Astrocyte (in vitro differentiated cells and primary cell): ENCODE measurements at places on chromosomes 6 and 20. TPM values are rescaled to one million over a fixed set of nuclear protein-coding genes. Genes with fewer than 3 reads are reported as not detected.

DNA sequence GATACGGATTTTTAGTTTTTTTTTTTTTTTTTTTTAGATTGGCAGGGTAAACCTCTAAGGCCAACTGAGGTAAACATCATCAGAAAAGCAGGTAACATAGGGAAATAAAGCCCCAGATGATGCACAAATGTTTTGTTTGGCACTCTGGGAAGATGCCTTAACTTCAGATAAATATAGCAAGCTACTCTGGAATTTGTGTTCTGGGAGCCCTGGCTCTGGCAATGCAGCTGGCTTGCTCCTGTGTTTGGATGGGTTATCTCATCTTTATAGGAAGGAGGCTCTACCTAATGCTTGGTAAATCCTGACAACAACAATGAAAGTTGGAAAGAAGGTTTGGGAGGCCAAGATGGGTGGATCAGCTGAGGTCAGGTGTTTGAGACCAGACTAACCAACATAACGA is 77.4 kb downstream of the GFOD1 start:
- peaks cover 14% of the 10 kb centered on the region for H3K4me1 ChIP-seq
- no peaks in the 10 kb centered on the region for H3K27me3 ChIP-seq
- H3K27ac ChIP-seq = no peak overlapping the region
- DNase-seq = peak; percentile 63

DNA sequence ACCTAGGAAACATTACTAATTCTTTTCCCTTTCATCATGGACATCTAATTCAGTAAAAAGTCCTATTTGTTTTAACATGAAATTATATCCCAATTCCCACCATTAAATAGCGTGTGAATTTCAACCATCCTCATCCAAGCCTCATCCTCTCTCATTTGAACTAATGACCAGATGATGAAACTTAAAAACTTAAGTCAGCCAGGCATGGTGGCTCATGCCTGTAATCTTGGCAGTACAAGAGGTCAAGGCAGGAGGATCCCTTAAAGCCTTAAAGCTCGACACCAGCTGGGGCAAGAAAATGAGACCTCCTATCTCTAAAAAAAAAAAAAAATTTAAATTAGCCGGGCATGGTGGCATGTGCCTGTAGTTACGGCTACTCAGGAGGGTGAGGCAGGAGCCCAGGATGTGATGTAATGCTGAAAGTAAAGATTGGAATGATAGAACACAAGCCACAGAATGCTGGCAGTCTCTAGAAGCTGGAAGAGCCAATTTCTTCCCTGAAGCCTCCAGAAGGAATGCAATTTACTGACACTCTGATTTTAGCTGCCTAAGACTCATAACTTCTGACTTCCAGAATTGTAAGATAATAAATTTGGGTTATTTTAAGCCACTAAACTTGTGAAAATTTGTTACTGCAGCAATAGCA is 27.1 kb upstream of the HAO1 start:
- no peak overlapping the region for H3K4me3 ChIP-seq
- no peaks in the 10 kb centered on the region for H3K36me3 ChIP-seq
- H3K27me3 ChIP-seq = no peaks in the 10 kb centered on the region
- peak; percentile 83 for DNase-seq
- H3K4me1 ChIP-seq = peaks cover 2% of the 10 kb centered on the region

- no peak overlapping the region for H3K4me3 ChIP-seq
- DNase-seq = no peak
- H3K27me3 ChIP-seq = no peaks in the 10 kb centered on the region
These were observed 104.8 kb upstream of the ZNF217 start for GRCh38 chr20:53698371-53698978.

DNA sequence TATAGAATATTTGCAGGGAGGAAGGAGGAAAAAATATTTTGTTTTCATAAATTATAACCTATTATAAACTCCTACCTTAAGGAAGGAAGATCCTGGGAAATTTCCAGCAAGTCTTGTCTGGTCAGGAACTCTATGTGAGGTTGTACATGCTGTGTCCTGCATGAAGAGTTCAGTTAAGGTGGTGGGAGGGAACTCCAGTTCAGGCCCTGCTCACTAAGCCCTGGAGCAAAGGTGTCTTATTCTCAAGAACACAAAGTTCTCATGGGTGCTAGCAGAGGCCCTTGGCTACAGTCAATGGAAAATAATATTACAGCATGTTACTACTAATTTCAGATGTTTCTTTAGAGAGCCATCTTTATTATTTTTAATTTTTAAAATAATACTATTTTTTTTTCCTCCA is 3.8 kb upstream of the OGFRL1 start:
- no peak for DNase-seq
- no peaks in the 10 kb centered on the region for H3K36me3 ChIP-seq
- H3K4me3 ChIP-seq = no peak overlapping the region
- no peak overlapping the region for H3K27ac ChIP-seq
- H3K4me1 ChIP-seq = peaks cover 9% of the 10 kb centered on the region
- no peaks in the 10 kb centered on the region for H3K27me3 ChIP-seq

- peak; percentile 69 for DNase-seq
- no peaks in the 10 kb centered on the region for H3K27me3 ChIP-seq
- H3K36me3 ChIP-seq = no peaks in the 10 kb centered on the region
- no peaks in the 10 kb centered on the region for H3K4me1 ChIP-seq
These were observed 29.8 kb downstream of the ARHGAP40 start for GRCh38 chr20:38631155-38632022.

GRCh38 chr20:8457978-8458377 is 325.9 kb downstream of the PLCB1 start:
- no peak for DNase-seq
- no peaks in the 10 kb centered on the region for H3K4me1 ChIP-seq
- no peak overlapping the region for H3K27ac ChIP-seq
- H3K36me3 ChIP-seq = no peaks in the 10 kb centered on the region

Gene TRDN
- not detected in 2 replicates for total RNA-seq

Gene SYCP2
- total RNA-seq = 0.27 and 0.72 TPM in 2 replicates

Gene RAB22A
- total RNA-seq = 16.6 and 18.8 TPM in 2 replicates

Gene CLIC5
- 0.14 and 0.32 TPM in 2 replicates for total RNA-seq

Gene HEY2
- total RNA-seq = 1.0 and 2.4 TPM in 2 replicates

Gene WFDC10B
- total RNA-seq = not detected in 2 replicates

Gene SAPCD1
- 0.72 and 1.2 TPM in 2 replicates for total RNA-seq
